ENCODE measurements at places on chromosomes 1 and 21.

GRCh38 chr1:11571906-11572616, 82.2 kb downstream of the FBXO2 start:
- DNase-seq, result no peak

GRCh38 chr1:58816747-58817221, 32.9 kb upstream of the JUN start:
- no peak for DNase-seq

DNA sequence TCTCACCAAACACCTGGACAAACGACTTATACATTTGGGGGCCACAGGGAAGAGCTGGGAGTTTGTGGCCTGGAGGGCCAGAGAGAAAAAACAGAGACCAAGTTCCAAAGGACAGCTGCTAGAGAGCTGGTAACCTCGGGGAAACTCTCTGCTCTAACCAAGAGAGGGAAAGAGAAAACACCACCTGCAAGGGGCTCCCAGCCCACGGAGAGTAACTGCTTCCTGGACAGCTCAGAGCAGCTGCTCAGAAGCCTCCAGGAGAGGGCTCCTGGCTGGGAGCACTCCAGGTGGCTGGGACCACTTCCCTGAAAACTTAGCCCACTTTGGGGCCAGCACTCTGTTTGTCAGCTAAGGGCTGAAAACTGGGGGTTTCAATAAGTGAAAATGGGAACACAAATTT, 154.8 kb upstream of the GRIK3 start:
- no peak for DNase-seq

GRCh38 chr1:205583461-205584130, 48.2 kb downstream of the ELK4 start:
- no peak for DNase-seq

DNA sequence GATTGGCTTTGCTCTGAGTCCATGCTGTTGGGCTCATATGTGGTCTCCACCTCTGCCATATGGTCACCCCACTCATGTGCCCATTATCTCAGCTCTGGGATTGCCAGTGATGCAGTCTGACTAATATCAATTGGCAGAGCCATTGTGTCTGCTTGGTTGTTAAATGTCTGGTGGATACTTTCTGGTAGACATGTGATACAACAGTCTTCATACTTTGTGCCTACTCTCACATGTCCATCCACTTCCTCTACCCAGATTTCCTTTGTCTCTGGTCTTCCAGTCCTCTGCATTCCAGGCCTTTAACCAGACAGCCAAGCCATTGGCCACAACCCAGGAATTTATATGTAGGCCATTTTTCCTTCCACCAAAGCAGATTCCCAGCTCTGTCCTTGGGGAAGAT, 30.8 kb upstream of the DIPK1A start:
- no peak for DNase-seq

DNA sequence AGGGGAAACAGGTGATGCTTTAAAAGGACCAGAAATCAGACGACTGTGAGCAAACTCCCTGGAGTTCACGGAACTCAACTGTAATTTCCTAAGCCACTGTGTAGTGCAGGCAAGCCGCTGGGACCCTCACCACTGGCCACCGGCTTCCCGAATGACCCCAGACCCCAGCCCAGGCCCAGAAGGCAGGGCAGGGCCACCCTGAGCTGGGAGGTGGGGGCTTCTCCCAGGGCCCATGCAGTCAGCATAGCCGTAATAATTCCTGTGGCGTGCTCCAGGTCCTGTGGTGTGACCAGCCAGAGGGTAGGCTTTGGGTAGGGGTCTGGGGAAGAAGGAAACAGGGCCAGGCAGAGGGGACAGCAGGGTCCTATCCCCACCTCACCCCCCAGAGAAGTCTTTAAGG, 3.5 kb upstream of the ARF1 start:
- no peak for DNase-seq

DNA sequence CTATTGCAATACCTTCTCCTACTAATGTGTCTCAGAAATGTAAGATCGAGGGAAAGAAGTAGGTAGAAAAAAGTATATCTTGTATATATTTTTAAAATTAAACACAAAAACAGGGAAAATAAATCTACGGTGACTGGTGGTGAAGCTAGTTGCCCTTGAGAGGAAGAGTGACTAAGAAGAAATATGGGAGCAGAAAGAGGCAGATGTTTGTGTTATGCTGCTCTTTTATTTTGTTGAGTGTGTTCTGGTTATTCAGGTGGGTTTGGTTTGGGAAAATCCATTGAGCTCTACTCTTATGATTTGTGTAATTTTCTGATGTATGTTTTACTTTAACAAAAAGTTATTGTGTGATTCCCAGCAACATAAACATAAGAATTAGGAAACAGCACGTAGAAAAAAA, 444.9 kb upstream of the B3GALT2 start:
- DNase-seq, result no peak

DNA sequence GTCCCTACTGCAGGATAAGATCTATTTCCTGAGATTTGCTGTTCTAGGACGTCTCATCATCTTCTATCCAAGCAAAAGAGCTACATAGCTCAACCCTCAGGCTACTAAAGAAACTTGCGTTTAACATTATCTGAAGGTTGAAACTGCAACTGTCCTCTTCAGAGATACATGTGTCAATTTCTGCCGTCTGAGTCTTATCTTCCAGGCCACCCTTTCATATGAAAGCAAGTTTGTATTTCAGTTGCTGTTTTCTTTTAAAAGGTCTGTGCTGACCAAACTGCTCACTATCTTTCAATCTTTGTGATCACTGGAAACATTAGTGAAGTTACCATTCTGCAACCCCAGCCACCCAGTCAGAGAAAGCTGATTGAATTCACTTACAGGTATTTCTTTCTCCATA, 108.6 kb upstream of the RAB3GAP2 start:
- DNase-seq, result no peak

DNA sequence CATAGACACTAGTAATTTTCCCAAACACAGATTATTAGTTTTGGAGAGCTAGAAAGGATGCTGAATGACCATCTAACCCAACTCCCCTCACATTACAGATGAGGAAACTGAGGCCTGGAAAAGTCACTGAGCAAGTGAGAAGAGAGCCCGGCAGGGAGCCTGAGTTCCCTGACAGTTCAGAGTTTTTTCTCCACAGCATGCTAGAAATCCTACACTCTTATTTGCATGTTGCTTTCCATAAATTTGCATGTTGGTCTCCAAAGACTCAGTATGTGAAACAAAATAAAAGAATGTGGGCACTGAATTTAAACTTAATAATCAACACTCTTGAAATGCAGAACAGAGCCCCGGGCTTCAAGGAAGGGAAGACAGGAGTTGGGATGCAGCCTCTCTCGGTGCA, 132.3 kb downstream of the CCDC185 start:
- DNase-seq, result no peak

GRCh38 chr1:24315391-24315790, 3.8 kb upstream of the GRHL3 start:
- no peak for DNase-seq

GRCh38 chr1:40130892-40131291, 30.3 kb upstream of the RLF start:
- DNase-seq, result no peak

DNA sequence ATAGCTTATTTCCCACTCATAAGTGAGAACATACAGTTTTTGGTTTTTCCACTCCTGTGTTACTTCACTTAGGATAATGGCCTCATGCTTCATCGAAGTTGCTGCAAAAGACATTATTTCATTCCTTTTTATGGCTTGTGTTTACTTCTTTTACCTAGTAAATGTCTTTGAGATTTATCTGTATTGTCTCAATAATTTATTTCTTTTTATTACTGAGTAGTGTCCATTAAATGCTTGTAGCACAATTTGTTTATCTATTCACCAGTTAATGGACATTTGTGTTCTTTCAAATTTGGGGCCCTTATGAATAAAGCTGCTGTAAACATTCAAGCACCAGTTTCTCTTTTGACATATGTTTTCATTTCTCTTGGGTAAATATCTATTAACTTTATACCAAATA, 86.0 kb downstream of the UCHL5 start:
- no peak for DNase-seq

DNA sequence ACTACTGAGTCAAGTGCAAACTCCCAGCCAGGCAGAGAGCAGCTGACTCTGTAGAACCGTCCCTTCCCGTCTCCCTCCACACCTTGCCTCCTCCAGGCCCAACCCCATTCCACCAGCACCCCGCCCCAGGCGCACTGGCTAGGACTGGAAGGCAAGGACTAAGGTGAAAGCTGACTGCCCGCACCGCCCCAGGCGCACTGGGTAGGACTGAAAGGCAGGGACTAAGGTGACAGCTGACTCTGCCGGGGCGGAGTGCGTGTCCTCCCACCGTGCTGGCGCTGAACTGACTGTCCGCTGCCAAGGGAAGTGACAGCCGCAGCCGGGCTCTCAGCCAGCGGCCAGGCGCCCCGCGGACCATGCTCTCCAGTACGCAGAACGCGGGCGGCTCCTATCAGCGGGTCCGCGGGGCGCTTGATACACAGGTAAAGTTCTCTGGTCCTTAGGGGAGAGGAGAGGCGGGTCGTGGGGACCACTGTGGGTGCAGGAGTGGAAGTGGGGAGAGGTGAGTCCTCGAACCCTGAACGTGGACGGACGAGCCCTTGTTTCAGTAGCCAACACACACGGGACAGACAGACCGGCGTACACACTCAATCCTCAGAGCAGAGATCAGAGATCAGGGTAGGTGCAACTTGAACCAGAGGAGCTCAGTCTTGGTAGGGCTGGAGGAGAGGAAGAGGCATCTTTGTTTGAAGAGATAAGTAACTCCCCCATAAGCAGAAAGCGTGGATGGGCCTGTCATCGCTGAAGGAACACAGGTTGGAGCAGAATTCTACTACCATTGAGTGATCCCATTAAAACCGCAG, 58.0 kb downstream of the RBM11 start:
- no peak for DNase-seq

- no peak for DNase-seq
Measured at GRCh38 chr1:107196973-107197562, 56.2 kb downstream of the NTNG1 start.

DNA sequence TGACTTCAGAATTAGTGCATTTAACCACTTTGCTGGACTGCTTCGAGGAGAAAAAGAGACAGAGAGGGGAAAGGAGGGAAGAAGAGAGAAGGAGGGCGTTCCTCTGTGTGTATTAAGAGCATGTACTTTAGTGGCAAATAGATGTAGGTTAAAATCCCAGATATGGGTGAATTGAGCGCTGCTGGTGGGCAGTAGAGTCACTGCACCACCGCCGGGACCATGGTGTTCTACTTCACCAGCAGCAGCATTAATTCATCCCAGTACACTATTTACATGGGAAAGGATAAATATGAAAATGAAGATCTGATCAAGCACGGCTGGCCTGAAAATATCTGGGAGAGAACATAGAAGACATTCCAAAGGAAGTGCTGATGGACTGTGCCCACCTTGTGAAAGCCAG, 20.9 kb upstream of the PPIE start:
- DNase-seq, result no peak

GRCh38 chr1:200767321-200767720, 28.6 kb downstream of the CAMSAP2 start:
- DNase-seq, result no peak

DNA sequence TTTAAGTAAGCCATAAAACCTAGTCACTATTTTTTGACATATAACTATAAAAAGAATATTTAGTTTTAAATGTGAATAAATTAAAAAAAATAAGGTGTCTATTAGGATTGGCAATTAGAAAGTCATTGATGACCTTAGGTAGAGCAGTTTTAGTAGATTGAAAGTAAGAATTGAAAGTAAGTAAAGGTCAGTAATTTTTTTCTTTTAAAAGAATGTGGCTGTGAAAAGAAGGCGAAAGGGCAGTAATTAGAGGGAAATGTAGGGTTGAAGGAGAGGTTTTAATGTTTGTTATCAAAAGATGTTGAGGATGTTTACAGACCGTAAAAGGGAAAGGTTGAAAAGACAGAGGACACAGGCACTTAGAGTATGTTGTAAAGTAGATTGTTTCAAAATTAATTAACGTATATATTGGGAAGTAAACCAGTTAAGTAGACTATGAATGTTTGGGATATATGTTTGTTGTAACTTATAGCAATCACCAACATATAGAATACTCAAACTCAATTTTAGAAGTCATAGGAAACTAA, 41.0 kb downstream of the ZFYVE9 start:
- DNase-seq, result no peak

DNA sequence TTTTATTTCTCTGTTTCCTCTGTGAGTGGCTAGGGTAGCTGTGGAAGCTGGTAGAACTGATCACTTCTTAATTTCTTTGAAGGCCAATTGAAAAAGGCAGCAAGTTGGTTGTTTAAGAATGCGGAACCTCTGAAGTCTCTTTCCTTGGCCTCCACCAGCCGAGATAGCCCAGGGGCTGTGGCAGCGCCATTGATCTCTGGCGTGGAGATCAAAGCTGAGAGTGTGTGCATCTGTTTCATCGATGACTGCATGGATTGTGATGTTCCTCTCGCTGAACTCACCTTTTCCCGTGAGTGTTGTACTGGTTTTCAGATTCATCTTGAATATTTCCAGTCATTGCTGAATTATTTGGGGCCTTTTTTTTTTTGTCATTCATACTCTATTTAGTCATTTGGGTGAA, 97.7 kb downstream of the VPS13D start:
- DNase-seq, result no peak

All from activated T-helper 1 cell treated with anti-CD3 and anti-CD28 coated beads, Interleukin-2, amount 50 U/mL, for 16 hours (primary cell).